ENCODE measurements at places on chromosomes 1 and 21. TPM values are rescaled to one million over a fixed set of nuclear protein-coding genes. Genes with fewer than 3 reads are reported as not detected.

DNA sequence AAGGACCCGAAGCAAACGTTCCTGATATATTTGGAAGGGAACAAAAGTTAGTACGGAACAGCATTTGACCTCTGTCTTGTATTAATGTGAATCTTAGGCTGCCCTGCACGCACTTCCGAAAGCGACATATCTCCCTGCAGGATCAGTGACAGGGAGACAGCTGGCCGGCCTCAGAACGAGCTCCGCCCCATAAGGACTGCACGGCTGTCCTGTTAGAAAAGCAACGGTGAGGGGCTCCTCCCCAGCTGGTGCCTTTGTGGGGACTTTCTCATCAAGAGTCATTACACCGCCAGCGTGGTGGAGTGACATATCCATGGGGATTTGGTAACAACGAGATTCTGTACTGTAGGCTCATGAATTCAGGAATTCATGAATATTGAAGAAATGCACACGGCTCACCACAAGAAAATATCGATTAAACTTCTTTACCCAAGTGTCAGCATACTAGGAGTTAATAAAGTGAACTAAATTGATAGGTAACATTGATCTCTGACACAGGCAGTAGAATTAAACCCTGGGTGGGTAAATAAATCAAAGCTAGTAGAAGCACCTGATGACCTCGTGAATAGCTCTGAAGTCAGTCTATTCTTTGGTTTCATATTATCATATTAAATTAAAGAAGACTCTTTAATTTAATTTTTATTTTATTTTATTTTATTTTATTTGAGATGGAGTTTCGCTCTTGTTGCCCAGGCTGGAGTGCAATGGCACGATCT is 8.1 kb upstream of the GREM2 start:
- DNase-seq: no peak

- peak; percentile 95 for DNase-seq
Measured at GRCh38 chr1:156082309-156083091, at the start of gene MEX3A. Gene MEX3A (minus strand): TSS chr1:156082465. CDS start chr1:156081998, 467 bp downstream.

- no peak for DNase-seq
Measured at GRCh38 chr1:115454837-115455511, 116.9 kb upstream of the NGF start.

GRCh38 chr21:27339902-27340301 is 373.0 kb upstream of the ADAMTS5 start:
- DNase-seq: peak; percentile 23

DNA sequence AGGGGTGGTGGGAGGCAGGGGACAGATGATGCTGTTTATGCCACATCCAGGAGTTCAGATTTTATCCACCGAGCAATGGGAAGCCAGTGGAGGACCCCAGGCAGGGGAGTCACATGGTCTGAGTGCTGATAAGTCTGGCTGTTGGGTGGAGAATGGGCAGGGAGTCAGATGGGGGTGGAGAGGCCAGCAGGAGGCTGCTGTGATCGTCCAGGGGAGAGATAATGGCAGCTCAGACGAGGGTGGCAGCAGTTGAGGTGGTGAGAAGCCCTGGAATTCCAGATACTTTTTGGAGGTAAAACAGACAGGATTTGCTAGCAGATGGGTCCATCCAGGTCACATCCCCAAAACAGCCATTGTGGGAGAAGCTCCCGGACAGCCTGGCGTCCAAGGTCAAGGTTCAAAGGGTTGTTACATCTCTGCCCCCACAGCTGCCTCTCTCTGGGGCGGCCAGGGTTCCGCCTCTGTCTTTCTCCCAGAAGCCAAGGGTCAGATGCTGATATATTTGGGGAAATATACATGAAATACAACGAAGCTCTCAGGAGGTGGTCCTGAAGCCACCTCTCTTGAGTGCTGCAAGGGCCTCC is 252.1 kb upstream of the TMEM51 start:
- DNase-seq: no peak

GRCh38 chr1:218930472-218931241 is 243.0 kb upstream of the LYPLAL1 start:
- no peak for DNase-seq

- no peak for DNase-seq
Measured at GRCh38 chr1:169868978-169869377, 24.7 kb downstream of the SCYL3 start.

Gene TSPEAR
- not detected for total RNA-seq

- peak; percentile 26 for DNase-seq
Measured at GRCh38 chr1:91650764-91651163, 150.1 kb downstream of the CDC7 start.

GRCh38 chr1:224199679-224200078 is 16.6 kb downstream of the DEGS1 start:
- DNase-seq: no peak

Gene NCF2
- 3.6 TPM for total RNA-seq

Gene RNF223
- total RNA-seq: not detected

DNA sequence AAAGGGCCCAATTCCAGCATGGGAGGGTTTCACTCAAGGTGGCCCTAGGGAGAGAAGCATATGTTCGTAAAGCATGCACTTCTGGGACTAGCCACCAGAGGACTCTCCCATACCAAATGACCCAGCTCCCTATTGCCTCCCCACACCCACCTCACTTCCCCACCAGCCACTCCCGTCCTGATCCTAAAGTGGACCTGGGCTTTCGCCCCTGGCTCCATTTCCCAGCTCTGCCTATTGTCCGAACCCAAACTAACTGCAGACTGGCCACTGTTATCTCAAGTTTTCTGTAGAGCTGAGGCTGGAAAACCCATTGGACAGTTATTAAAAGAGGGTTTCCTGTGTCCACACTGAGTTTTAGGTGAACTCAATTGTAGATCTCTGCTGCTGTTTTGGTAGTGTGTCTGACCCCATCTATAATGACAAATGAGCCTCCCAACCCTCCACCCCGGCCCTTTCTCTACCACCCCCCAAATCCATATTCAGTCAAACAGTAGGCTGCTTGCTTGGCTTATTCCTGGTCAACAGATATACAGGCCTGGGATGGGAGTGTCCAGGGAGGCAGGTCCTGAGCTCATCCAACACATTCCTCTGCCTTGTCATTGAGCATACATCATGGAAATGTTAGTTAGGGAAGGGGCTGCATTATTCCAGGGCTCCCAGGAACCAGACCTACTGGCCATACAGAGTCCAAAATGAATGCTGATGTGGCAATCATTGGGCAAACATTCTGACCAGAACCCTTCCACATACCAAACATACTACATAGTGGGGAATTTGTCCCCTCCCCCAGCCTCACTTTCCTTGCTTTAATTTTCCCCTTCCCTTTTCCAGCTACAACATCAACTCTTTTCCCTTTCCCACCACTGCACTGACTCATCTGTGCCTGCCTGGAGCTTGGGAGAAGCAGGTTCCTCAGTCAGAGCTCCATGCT is 59.2 kb downstream of the ABCA4 start:
- peak; percentile 76 for DNase-seq

Gene NBPF1
- total RNA-seq: 37.3 TPM

DNA sequence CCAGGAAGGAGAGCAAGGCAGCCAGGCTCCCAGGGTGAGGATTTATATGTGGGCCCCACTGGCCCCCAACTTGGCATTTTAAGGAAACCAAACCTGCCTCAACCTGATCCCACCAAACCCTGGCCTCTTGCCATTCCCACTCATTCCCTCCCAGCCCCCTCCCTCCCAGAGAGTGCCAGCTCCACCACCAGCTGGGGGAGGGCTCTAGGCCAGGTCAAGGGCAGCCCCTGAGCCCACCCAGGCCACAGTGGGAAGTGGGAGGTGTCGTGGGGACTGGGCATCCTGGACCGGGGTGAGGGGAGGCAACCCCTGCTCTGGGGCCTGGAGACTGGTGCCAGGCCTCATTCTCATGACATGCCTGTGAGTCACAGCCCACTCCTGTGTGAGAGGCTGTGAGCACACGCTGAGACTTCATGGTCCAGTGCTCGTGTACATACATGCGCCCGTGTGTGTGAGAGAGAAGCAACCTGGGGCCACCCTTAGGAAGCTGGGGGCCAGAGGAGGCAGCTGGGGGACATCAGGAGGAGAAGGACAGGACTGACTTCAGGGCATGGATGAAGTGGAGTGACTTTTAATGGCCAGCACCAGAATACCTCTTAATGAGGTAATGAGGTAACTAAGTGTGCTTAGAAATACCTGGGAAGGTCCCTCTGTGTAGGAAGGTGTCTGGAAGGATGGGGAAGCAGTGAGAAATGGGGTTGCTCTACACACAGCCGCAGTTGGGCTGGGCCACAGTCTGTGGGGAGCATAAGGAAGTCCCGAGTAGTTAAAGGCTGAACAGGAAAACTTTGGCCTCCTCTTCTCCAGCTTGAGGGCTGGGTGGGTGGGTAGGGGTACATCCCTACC is at the start of gene S100A2:
S100A2 (minus strand) TSS at position 316 of the 846 bp plus-strand sequence. CDS start 1,967 bp downstream, outside the sequence.
- DNase-seq: peak; percentile 46

DNA sequence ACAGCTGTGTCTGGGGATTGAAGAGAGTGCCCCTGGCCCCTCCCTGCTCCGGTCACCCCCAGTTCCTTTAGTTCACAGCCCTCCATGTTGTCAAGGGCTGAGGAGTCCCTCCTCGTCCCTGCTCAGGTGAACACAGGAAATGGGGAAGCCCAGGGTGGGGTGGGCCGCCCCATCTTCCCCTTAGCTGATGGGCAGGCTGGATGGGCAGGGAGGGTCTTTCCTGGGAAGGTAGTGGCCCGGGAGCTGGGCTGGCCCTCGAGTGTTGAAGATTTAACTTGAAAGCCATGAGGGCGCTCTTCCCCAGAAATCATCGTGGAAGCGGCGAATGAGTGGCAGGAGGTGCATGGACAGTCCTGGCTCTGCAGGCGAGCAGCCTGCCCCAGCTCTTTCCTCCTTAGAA is 18.3 kb upstream of the NPHP4 start:
- DNase-seq: no peak

Gene COL6A2
- total RNA-seq: 444 TPM

Gene MTARC1
- 8.5 TPM for total RNA-seq

Gene CYP4A22
- not detected for total RNA-seq

Gene RGS4
- not detected for total RNA-seq

DNA sequence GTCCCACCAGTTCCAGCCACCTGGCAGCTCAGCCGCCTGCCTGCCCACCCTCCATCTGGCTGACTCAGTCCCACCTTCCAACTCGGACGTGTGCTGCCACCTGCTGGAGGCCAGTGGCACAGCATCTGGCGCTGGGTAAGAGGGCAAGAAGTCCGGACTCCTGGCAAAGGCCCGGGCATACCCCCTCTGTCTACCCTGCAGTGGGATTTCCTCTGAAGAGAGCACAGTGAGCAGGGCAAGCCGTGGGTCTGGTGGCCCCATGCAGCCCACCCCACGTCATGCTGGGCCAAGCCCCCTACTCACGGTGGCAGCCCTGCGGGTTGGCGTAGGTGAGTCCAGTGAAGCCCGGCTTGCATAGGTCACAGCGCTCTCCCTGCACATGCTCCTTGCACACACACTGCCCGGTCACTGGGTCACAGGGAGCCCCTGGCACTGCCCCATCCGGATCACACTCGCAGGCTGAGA is 24.5 kb downstream of the LAMB3 start:
- DNase-seq: peak; percentile 79

- no peak for DNase-seq
Measured at GRCh38 chr21:38790961-38791360, 14.8 kb upstream of the ETS2 start.

GRCh38 chr1:107532318-107532717 is 391.5 kb downstream of the NTNG1 start:
- peak; percentile 49 for DNase-seq

GRCh38 chr1:78229344-78229743 is 183.6 kb downstream of the GIPC2 start:
- no peak for DNase-seq

Gene NTMT2
- not detected for total RNA-seq

GRCh38 chr1:110007046-110007830 is 22.7 kb downstream of the AHCYL1 start:
- DNase-seq: no peak

DNA sequence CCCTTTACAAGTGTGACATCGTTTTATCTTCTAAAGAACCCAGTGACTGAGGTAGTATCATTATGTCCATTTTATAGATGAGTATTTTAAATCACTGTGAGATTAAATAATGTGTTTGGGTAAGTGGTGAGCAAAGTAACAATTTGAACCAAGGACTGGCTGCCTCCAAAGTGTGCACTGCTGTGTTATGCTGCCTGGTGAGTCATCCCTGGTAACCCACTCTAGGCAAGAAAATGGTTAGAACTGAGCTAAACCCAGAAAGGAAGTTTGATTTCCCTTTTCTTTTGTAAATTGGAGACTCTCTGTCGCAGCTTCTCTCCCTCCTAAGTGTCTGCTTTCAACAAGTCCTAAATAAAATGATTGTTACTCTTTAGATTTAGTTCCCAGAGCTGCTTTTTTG is 342.8 kb upstream of the KAZN start:
- no peak for DNase-seq

DNA sequence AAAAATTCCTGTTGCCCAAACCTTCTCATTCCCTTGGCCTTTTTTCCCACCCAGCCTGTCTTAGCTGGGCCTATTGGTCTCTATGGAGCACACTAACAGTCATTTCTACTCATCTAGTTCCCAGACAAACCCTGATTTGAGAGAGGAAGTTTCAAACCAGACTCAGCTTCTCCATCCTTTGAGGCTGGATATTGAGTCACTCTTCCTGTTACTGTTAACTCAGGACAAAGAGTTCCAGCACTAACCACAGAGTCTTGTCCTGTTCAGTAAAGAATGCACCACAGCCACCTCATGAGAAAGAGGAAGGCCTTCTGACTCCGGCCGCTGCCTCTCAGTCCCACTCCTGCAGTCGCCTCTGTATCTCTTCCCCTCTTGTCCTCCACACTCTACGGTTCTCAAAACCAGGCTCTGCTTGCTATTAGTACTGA is 137.8 kb downstream of the PTPRC start:
- DNase-seq: peak; percentile 17

- no peak for DNase-seq
Measured at GRCh38 chr1:229136822-229137221, 134.1 kb upstream of the RAB4A start.

DNA sequence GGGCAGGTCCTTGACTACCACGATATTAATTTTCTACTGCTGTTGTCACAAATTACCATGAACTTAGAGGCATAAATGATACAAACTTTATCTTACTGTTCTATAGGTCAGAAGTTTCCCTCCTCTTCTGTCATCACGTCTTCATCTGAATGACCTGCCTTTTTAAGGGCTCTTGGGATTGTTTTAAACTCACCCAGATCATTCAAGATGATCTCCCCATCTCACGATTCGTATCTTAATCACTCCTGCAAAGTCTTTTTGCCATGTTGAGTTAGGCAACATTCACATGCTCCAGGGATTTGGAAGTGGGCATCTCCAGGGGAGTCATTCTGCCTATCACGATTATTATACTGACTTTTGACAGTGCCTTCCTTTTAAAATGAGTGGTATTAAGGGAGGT is 32.1 kb downstream of the NCAM2 start:
- DNase-seq: no peak

Gene OTUD3
- 7.1 TPM for total RNA-seq

Gene OR6N1
- total RNA-seq: not detected

- DNase-seq: no peak
Measured at GRCh38 chr1:2969011-2969844, 52.0 kb upstream of the ACTRT2 start.

- no peak for DNase-seq
Measured at GRCh38 chr1:75083848-75084514, 50.2 kb upstream of the LHX8 start.

DNA sequence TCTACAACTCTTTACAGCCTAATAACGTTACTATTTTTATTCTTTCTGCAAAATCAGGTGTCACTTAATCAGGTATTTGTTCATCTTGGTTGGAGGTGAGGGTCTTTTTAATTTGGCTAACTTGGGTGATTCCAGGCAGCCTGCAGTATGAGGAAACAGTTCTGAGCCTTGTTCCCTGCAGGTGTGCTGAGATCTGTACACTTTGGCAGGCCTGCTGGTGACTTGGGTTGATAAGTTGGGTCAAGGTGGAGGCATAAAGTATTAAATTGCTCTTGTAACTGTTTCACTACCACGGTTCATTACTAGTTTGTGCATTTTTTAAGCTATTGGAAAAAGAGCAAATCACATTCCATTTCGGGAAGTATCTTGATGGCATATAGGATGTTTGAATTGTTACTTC is 10.0 kb downstream of the MAP3K21 start:
- peak; percentile 71 for DNase-seq
